Fibroblast of the conjunctiva (primary cell): ENCODE measurements at places on chromosomes 1 and 21.

DNA sequence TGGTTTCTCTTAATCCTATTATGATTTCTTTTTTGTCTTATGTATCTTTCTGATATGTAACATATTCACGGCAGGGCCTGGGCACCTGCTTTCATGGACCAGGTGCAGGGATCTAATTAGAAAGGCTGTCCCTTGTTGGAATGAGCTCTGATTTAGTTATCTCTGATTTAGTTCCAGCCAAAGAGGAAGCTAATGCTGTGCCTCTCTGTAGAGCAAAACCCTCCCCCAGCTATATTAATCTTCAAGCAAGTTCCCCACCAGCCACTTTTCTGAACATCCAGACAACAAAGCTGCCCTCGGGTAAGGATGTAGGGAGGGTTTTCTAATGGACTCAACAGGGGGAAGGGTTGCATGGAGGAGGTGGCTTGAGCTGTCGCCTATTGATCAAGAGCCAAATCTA is 6.1 kb downstream of the TSACC start:
- DNase-seq: no peak

DNA sequence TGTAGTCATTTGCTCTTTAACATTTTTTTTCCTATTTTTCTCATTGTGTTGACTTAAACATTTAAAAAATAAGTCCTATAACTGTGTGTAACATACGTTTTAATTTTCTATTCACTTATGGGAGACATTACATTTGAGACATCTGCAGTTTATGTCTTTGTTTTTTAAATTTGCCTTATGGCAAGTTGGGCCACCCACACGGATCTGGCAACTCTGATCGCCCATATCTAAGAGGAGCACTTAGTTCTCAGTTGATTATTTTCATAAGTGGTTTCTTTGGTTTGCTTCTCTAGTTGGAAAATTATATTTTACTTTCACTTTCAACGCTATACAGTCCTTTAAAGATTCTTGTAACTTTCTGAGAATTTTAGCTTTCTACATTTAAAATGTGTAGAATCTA is 13.8 kb upstream of the ZNF124 start:
- no peak for DNase-seq

GRCh38 chr1:151935894-151936602 is 26.7 kb upstream of the THEM4 start:
- no peak for DNase-seq

DNA sequence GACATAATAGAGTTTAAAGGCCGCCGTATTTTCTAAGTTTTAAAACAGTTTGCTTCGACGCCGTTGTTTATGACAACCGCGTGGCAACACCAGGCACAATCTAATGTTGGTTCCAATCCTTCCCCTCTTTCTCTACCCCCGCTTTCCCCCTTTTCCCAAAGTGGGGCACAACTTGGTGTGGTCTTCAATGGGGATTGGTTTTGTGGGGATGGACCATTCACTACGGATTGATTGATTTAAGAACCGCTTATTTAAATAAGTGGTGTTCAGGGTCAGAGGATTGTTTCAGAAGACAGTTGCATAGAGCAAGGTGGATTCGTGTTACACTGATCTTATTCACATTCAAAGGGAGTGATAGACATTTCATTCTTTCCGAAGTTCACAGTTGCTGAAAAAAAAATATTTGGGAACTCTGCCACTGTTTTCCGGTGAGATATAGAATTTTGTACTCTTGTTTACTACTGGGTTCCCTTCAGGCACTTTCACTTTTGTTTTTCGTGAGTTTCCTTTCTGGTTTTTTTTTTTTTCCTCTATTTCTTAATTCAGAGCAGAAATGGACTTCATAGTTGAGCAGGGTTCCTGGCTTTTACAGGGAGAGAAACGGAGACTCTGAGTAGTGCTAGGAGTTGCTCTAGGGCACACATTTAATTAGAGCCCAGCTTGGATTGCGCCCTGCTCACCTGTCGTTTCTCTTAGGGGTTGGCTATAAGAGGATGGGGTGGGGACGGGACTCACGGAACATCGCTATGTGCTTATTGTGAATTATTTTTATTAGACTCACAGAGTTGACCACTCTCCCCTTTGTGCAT is 79.6 kb upstream of the AK4 start:
- no peak for DNase-seq

GRCh38 chr21:14353231-14353630 is 29.7 kb downstream of the HSPA13 start:
- DNase-seq: no peak

DNA sequence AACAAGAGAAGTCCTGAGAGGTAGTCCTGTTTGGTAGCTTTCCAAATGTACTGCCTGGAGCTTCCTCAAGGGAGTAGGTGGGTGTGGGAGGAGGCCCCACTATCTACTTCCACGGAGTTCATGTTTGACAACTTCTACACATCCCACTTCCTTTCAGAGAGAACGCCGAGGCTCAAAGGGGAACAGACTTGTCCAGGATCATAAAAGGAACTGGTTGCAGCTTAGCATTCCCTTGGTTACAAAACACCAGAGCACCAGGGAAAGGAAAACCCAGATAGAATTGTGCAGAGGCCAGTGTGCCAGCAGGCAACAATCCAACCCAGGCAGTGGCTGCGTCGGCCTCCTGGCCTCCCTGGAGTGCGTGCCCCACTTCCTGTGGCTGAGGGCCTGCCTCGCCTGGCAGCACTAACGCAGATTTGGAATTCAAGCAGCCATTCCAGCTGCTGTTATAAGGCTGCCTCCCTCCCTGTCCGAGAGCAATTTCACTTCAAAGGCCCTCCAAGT is 4.2 kb upstream of the RAP1GAP start:
- peak; percentile 78 for DNase-seq

DNA sequence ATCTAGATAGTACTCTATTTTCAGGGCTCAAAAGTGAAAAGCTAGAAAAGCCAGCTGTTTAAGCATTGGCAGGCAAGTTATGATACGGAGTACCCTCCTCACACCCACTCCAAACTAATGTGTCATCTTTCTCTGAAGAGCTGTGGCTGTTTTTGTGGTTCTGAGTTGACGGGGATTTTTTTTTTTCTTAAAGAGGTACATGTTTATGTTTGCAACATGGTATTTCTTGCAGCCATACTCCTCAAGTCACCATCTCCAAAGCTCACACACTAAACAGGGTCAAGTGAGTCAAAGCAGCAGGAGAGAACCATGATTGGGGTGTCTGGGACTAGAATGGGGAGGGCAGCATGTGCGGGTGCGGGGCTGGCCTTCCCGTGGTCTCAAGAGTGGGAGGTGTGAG is 347.2 kb downstream of the DISC1 start:
- DNase-seq: no peak

DNA sequence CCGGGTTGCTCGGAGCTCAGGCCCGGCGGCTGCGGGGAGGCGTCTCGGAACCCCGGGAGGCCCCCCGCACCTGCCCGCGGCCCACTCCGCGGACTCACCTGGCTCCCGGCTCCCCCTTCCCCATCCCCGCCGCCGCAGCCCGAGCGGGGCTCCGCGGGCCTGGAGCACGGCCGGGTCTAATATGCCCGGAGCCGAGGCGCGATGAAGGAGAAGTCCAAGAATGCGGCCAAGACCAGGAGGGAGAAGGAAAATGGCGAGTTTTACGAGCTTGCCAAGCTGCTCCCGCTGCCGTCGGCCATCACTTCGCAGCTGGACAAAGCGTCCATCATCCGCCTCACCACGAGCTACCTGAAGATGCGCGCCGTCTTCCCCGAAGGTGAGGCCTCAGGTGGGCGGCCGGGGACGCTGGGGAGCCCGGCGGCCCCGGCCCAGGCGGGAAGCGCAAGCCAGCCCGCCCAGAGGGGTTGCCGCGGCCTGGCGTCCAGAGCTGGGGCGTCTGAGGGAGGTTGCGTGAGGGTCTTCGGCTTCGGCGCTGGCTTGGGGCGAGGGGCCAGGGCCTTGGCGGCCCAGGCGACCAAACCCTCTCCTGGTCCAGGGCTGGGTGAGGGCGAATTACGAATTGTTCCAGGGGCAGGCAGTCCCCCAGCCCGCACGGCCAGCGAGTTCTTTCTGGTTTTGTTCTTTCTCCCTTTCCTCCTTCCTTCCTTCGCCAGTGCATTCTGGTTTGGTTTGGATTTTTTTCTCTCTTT is 805 bp downstream of the SIM2 start:
- DNase-seq: no peak

- DNase-seq: peak; percentile 30
Measured at GRCh38 chr1:222048094-222048595, 306.3 kb upstream of the DUSP10 start.

GRCh38 chr1:84278905-84279304 is 22.6 kb upstream of the SAMD13 start:
- no peak for DNase-seq

GRCh38 chr1:207878939-207879338 is 32.0 kb downstream of the CD34 start:
- DNase-seq: no peak

GRCh38 chr1:72637593-72637992 is 355.3 kb upstream of the NEGR1 start:
- no peak for DNase-seq

- DNase-seq: no peak
Measured at GRCh38 chr1:212718499-212718898, 18.9 kb upstream of the BATF3 start.

- no peak for DNase-seq
Measured at GRCh38 chr1:28591708-28592320, at the start of gene RAB42. Gene RAB42 (plus strand): TSS chr1:28592265. CDS start chr1:28592512, 247 bp downstream.

GRCh38 chr1:222104694-222105392 is 363.0 kb upstream of the DUSP10 start:
- no peak for DNase-seq
